ENCODE measurements at places on chromosomes 6 and 20.

- DNase-seq: no peak
Measured at GRCh38 chr6:6915813-6916547, 191.8 kb upstream of the RREB1 start.

GRCh38 chr6:105681061-105681460, 278.2 kb upstream of the PREP start:
- no peak for DNase-seq

DNA sequence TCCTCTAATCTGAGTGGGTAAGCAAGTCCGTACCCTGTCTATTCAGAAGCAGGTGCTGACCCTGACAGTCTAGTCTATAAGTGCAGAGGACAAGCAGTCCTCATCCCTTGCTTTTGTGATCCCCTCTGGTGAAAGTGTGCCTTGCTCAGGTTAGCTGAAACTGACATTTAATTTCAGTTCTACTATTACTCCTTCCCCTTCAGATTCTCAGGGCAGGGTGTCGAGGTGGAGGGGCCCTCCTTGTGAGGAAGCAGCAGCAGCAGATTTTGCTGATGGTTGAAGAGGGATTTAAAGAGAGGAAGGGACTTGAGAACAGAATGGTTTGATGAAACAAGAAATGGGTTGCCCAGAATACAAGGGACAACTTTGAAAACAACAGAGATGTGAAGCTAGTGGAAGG, 309.3 kb downstream of the CLIC5 start:
- no peak for DNase-seq

GRCh38 chr6:106574741-106575458, 54.4 kb downstream of the RTN4IP1 start:
- DNase-seq: peak; percentile 85

DNA sequence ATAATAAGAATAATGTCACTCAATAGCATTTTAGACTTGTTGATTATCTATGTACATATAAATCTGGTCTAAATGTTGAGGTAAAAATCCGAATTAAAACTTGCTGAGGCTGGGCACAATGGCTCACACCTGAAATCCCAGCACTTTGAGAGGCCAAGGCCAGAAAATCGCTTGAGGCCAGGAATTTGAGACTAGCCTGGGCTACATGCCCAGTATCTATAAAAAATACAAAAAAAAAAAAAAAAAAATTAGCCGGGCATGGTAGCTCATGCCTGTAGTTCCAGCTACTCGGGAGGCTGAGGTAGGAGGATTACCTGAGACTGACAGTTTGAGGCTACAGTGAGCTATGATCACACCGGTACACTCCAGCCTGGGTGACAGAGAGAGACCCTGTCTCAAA, 34.2 kb upstream of the SUPT3H start:
- no peak for DNase-seq

DNA sequence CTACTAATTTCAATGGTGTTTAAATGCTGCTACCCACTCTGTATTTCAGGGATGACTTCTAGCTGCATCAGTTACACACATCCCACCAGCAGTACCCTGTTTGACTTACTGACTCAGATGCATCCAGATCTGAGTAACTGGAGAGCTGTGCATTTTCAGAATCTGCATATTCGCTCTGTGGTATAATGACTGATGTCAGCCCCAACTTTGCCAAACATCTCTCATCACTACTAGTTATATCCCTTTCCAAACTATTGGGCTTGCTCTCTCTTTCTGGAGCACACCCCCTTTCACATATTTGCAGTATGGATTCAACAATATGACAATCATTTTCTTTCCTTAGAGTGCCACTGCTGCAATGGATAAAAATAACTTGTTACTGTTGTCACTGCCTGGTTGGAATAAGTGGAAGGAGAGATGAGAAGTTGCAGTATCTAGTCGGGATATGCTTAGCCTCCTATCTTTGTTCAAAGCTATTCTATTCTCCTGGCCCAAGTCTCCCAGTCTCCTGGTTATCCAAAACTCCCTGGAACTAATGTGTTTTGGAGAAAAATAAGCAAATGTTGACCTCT, 3.3 kb upstream of the RSPO3 start:
- DNase-seq: no peak

DNA sequence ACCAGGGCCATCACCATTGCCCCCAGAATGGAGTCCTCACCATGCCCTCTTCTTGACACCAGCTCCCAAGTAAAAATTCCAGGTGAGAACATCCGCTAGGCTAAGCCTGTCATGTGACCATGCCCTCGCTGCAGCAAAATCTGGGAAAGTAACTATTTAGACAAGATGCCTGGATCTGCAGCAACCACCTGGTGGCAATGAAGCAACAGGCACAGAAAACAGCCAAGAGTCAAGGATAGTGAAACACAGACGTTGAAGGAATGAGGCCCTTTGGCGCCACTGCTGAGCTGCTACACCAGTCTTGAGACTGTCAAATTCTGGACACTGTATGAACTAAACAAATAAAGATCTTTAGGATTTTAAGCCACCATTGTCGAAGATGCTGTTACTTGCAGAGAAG, 30.1 kb upstream of the TGM6 start:
- no peak for DNase-seq

DNA sequence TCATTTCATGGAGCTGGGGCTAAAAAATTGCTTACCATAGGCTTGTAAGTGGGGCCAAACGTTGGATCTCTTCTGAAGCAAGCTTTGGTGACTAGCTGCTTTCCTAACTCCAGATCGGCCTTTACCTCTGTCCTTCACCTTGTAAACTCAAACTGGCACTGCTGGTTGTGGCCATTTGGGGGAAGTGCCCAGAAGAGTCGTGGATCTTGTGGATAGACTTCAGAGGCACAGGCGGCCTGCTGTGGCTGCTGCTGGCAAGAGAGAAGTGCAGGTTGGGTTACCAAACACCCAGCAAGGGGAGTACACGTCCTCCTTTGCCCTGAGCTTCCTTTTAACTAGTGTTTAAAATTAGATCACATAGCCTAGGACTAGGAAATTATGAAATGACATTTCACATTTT, 36.8 kb upstream of the KLHL31 start:
- DNase-seq: no peak

DNA sequence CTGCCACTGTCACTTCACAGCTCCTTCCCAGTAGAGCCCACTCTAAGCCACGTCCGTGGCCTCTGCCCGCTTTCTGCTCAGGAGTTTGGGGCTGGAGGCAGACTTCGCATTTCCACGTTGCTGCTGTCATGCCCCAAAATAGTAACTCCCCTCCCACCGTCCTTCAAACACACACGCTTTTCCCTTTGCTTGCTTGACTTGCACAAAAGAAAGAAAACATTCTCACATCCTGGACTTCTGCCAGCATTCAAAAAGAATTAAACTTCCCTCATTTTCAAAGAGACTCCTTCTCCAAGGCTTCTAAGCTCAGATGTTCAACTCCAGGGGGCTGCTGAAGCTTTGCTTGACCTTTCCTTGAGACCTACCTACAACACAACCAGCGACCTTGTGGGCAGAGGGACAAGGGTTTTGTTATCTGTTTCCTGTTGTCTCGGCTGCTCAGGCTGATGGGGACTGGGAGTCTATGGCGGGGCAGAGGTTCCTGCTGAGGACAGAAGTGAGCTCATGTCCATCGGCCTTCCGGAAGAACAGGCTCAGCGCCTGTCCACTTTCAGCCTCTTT, 263.8 kb upstream of the FOXQ1 start:
- DNase-seq: no peak

GRCh38 chr6:4322846-4323309, 187.5 kb upstream of the ECI2 start:
- no peak for DNase-seq

DNA sequence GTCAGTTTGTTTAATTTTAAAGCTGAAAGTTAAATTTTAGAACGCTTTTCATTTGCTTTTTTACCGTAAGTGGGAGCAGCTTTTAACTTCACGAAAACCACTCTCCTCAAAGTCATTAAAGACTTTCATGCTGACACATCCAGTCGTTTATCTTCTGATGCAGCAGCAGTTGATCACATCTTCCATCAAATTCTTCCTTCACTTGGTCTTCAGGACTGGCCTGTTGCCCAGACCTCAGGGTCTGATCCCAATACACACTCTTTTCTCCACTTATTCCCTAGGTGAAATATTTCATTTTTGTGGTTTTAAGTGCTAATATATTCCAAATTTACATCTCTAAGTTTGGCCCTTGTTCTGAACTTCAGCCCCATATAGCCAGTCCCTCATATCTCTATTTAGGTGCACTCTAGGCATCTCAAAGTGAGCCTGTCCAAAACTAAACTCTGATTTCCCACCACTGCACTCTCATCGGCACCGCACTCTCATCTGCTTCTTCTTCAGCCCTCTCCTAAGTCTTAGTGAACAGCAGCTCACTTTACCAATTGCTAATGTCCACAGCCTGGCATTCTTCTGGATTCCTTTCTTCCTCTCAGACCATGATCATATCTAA, 20.4 kb downstream of the AFDN start:
- DNase-seq: no peak
